ENCODE measurements at places on chromosomes 2 and 18.

DNA sequence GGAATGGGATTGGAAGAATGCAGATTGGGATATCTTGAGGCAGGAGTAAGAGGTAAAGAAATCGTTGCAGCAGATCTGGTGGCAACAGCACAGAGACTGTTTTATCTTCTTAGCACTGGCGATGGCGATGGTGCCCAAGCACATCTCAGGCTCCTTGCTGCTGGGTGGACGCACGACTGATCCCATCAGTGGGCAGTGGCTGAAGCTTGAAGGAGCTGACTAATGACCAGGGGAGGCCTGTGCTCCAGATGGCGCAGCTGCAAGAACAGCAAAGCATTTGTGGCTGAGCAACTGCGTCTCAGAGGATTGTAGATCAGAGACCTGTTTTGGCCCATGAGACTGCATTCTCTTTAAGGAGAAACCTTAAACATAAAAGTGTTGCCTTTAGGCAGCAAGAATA lies 54.6 kb downstream of the GALR1 start:
- DNase-seq: no peak

DNA sequence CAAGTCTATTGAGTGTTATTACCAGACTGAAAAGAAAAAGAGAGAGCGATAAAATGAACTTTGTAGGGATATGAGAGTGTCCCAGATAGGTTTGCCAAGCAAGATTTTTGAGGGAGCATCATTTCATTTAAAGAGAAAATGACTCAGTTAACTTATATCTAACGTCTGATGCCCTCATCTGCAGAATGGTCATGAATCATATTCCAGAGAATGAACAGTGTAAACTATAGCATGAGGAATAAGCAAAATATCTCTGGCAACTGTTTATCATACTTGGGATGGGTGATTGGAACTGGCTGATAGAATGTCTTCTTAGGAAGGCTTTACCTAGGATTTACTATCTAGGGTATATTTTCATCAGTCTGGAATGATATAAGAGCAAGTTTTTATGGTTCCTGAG lies 289.4 kb downstream of the CMPK2 start:
- no peak for DNase-seq

DNA sequence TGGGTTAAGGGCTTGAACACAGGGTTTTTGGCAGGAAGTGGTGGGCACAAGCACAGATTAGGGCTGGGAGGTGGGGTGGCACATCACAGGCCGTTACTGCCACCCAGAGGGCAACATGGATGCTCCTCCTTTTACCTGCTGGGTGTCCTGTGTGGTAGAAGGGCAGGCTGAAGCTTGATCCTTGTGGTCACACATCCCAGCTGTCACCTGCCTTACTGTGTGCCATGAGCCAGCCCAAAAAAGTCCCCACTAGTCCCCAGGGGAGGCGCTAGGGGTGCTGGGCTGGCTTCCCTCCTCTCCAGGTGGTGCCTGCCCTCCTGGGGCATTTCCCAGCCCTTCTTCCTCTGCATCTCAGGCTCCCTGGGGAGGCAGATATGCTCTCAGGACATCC lies 50.5 kb upstream of the ALPP start:
- DNase-seq: no peak

DNA sequence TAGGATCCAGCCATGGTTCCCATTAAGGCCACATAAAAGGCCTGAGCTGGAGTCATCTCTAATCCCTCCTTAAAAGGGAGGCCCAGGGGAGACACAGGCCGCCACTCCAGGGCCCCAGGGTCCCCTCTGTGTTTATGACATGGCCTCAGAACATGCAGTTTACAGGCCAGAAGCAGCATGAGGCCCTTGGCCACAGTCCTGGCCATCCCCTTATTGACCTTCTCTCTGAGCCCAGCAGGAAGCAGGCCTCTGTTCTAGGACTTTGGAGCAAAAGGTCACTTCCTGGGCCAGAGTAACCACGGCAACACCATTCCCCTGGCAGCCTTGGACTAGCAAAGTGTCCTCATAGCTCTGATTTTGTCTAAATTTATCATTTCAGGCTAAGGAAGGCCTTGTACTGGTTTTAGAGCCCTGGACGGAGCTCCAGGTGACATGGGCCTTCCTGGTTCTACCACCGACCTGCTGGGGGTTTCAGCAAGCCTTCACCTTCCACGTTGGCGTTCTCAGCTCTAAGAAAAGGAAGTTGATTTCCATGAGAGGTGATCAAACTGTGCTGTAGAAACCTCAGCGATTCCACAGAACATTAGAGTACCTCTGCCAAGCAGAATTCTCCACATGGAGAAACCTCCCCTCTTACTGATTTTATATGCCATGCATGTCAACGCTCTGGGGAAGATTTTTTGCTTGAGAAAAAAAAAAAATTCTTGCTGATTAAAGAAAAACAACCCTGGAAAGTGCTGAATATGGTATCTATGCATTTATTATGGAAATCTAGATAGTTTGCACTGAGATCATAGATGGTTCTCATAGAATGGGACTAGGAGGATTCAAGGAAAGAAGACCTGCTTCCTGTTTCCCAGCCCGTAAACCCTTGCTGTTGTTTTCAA lies 53.7 kb downstream of the HS1BP3 start:
- DNase-seq: no peak

GRCh38 chr2:56510610-56511009 lies 326.8 kb downstream of the CCDC85A start:
- no peak for DNase-seq

DNA sequence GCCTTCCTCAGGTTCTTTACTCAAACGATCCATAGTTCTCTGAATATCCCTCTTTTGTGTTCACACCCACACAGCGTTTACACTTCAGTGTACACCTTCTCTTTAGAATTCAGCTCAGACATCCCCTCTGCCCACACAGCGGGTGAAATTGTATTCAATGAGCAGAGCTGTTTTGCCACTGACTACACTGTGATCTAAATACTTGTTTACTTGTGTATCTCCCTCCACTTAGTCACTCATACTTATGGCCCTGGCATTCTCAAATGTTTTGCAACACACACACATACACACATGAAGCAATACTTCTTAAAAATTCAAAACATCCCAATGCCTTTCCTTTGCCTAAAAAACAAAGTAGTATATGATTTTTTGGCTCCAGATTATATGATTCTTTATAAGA lies 297.1 kb downstream of the TMX3 start:
- DNase-seq: no peak

GRCh38 chr18:6495536-6495935 lies 80.8 kb upstream of the L3MBTL4 start:
- DNase-seq: no peak

GRCh38 chr2:50143822-50144575 lies 887.9 kb downstream of the NRXN1 start:
- DNase-seq: peak; percentile 62

- peak; percentile 55 for DNase-seq
These were observed 33.5 kb downstream of the CRIM1 start for GRCh38 chr2:36389091-36389564.
